CD8-positive, alpha-beta memory T cell (primary cell): ENCODE measurements at places on chromosomes 13 and 19. TPM values are rescaled to one million over a fixed set of nuclear protein-coding genes. Genes with fewer than 3 reads are reported as not detected.

GRCh38 chr13:21427741-21428140 is 31.4 kb downstream of the ZDHHC20 start:
- no peaks in the 10 kb centered on the region for H3K36me3 ChIP-seq
- no peak for DNase-seq
- H3K27ac ChIP-seq, result no peak overlapping the region
- H3K27me3 ChIP-seq, result no peaks in the 10 kb centered on the region

DNA sequence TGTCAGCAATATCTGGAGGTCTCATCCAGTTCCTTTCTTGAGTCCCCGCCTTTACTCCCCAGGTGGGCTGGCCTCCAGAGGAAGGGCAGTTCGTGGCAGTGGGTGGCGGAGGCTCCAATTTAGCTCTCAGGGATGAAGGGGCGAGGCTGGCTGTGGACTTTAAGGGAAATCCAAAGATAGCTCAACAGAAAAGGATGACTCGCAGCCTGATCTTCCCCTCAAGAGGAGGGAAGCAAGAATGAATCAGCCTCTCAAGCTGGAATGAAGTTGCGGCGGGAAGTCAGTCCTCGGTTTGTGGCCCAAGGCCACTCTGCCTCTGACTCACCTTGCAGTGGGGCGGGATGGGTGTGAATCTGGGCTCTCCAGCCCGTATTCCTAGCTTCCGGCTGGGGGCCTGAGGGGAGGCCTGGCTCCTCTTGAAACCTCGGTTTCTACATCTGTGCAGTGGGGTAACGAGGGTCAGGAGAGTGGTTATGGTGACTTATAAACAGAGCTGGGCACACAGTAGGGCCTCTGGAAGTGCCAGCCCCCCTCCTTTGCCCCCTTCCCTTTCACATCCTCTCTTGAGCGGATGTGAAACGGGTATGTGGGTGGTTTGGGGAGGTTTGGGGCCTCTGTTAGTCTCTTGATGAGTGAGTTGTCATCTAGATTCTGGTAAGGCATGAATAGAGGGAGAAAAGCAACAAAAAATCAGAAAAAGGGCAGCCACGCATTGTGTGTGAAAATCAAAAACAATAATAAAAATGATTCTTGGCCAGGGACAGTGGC is 10.5 kb upstream of the SMG9 start:
- H3K27me3 ChIP-seq, result no peaks in the 10 kb centered on the region
- DNase-seq, result peak; percentile 59
- peak overlapping the region; percentile 27 for H3K4me3 ChIP-seq
- H3K27ac ChIP-seq, result peak overlapping the region; percentile 57

ZNF493 gene
- total RNA-seq, result 13.3 TPM

GRCh38 chr19:35155441-35155840 is 906 bp downstream of the FXYD5 start:
- H3K27me3 ChIP-seq, result no peaks in the 10 kb centered on the region
- peaks cover 30% of the 10 kb centered on the region for H3K36me3 ChIP-seq
- no peak for DNase-seq
- H3K27ac ChIP-seq, result peak overlapping the region; percentile 91

STOML3 gene
- not detected for total RNA-seq

DNA sequence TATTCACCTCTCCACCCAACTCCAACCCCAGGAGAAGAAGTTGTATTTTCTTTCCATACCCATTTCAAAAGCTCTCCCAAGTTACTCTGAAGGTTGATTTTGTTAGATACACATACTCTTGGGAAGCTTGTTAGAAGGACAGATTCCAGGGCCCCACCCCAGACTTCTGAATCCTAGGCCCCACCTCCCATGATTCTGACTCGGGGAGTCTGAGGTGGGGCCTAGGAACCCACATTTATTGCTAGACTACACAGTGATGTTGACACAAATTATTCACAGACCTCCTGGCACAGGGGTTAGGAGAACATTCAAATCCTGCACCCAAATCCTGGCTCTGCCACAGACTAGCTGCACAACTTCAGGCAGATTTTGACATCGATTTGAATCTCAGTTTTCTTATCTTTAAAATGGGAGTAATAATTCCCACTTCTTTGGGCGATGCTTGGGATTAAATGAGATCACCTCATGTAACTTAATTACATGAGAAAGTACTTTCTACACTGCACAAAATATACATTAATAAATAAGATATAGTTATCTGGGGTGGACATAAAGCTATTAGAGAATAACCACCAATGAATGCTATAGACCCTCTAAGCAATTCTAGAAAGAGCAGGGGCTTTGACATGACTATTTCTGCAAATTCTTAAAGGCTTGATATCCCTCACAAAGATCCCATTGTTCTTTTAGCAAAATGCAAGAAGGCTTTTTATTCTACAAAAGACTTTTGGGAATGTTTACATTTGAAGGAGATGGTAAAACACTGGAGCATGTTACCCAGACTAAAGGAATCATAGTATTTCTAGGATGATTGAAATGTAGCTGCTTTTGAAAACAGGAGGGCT is 18.0 kb downstream of the MBNL2 start:
- H3K4me3 ChIP-seq, result no peak overlapping the region
- no peaks in the 10 kb centered on the region for H3K27me3 ChIP-seq
- no peak overlapping the region for H3K27ac ChIP-seq
- H3K36me3 ChIP-seq, result no peaks in the 10 kb centered on the region
- DNase-seq, result no peak
- H3K4me1 ChIP-seq, result peaks cover 33% of the 10 kb centered on the region

GRCh38 chr19:53868091-53868891 is 608 bp downstream of the MYADM start:
- peaks cover 32% of the 10 kb centered on the region for H3K4me1 ChIP-seq
- peak overlapping the region; percentile 94 for H3K4me3 ChIP-seq
- H3K27me3 ChIP-seq, result no peaks in the 10 kb centered on the region
- DNase-seq, result peak; percentile 76

GRCh38 chr13:98536729-98537128 is 40.2 kb downstream of the STK24 start:
- no peak for DNase-seq
- no peaks in the 10 kb centered on the region for H3K27me3 ChIP-seq
- no peak overlapping the region for H3K4me3 ChIP-seq
- peaks cover 89% of the 10 kb centered on the region for H3K4me1 ChIP-seq

DNA sequence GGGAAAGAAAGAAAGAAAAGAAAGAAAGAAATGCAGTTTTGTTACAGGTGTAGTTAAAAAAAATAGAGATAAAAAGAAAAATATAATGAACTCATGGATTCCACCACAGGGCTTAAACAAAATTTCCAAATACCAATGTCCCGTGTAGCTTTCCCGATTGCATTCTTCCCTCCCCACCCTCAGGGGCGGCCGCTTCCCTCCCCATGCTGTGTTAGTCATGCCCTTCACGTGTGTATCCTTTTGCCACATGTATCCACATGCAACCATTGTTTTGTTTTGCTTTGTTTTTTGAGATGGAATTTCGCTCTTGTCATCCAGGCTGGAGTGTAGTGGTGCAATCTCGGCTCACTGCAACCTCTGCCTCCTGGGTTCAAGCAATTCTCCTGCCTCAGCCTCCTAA is 3.6 kb upstream of the KMT5C start:
- no peak overlapping the region for H3K27ac ChIP-seq
- no peaks in the 10 kb centered on the region for H3K27me3 ChIP-seq
- DNase-seq, result no peak
- no peak overlapping the region for H3K4me3 ChIP-seq
- peaks cover 18% of the 10 kb centered on the region for H3K4me1 ChIP-seq

DNA sequence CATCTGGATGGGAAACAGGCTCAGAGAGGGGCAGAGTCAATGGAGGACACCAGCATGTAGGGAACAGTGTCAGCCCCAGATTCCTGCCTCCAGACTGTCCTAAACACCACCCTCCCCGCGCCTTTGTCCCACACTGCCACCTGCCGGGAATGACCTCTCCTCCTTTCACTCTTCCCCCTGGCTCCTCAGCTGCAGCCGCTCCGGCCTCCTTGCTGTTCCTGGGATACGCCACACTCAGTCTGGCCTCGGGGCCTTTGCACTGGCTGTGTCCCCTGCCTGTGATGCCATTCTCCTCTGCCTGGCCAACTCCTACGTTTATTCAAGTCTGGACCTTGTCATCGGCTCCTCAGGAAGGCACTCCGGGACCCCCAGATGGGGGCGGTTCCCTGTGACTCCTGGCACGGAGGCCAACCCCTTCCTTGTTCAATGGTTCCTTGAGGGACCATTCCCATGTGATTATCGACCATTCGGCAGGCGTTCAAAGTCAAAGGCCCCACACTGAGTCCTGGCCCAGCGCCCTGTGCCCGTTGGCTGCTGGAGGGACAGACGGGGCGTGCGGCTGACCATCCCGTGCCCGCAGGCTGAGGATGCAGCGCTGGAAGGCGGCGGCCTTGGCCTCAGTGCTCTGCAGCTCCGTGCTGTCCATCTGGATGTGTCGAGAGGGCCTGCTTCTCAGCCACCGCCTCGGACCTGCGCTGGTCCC is 15.8 kb downstream of the FUT6 start:
- no peaks in the 10 kb centered on the region for H3K36me3 ChIP-seq
- no peak overlapping the region for H3K4me3 ChIP-seq
- DNase-seq, result no peak
- H3K27ac ChIP-seq, result no peak overlapping the region
- H3K4me1 ChIP-seq, result peaks cover 15% of the 10 kb centered on the region

- no peaks in the 10 kb centered on the region for H3K4me1 ChIP-seq
- H3K36me3 ChIP-seq, result no peaks in the 10 kb centered on the region
- H3K27ac ChIP-seq, result no peak overlapping the region
- H3K4me3 ChIP-seq, result no peak overlapping the region
- H3K27me3 ChIP-seq, result no peaks in the 10 kb centered on the region
These were observed 110.5 kb downstream of the ENOX1 start for GRCh38 chr13:43676320-43676719.

DNA sequence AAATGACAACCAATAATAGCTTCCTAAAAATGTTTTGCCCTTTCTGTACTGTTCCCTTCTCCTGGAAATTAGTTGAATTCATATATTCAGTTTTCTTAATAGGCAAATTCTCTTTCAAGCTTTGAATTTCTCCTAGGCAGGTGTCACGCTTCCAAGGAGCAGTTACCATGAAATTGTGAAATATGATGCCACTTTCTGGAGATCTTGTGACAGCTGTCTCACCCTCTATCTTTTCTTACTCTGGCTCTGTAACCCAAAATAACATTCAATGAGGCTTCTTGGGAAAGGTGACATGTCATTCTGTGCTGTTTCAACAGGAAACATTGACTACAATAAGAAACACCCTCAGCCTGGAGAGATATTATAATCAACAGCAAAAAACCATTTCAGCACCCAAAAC is 80.3 kb upstream of the MRI1 start:
- H3K4me1 ChIP-seq, result no peaks in the 10 kb centered on the region
- no peak overlapping the region for H3K27ac ChIP-seq
- H3K4me3 ChIP-seq, result no peak overlapping the region
- H3K36me3 ChIP-seq, result no peaks in the 10 kb centered on the region
- DNase-seq, result no peak
- no peaks in the 10 kb centered on the region for H3K27me3 ChIP-seq

URAD gene
- not detected for total RNA-seq

DNA sequence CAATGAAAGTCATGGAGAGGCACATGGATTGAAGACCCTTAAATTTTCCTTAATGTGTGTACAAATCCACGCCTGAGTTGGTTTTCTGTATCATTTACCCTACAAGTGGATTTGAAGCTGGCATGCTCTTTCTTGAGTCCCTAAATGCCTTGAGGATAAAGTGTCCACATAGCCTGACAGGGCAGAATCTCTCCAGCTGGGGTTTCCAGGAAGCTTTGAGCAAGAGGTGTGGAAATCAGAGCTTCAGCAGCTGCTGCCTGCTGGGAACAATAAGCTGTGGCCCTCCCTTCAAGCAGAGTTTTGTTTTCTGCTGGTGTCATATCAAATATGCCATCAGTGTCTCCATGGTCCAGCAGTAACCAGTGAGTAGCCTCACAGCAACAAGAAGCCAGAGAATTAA is 120.3 kb upstream of the SERTM1 start:
- no peak overlapping the region for H3K4me3 ChIP-seq
- no peaks in the 10 kb centered on the region for H3K36me3 ChIP-seq
- H3K4me1 ChIP-seq, result no peaks in the 10 kb centered on the region
- H3K27me3 ChIP-seq, result no peaks in the 10 kb centered on the region

LILRB4 gene
- total RNA-seq, result 0.44 TPM

ZNF665 gene
- total RNA-seq, result 5.6 TPM

- H3K4me3 ChIP-seq, result no peak overlapping the region
- H3K4me1 ChIP-seq, result no peaks in the 10 kb centered on the region
- H3K27me3 ChIP-seq, result no peaks in the 10 kb centered on the region
- peaks cover 12% of the 10 kb centered on the region for H3K36me3 ChIP-seq
These were observed 27.2 kb downstream of the DOT1L start for GRCh38 chr19:2190848-2191455.

DNA sequence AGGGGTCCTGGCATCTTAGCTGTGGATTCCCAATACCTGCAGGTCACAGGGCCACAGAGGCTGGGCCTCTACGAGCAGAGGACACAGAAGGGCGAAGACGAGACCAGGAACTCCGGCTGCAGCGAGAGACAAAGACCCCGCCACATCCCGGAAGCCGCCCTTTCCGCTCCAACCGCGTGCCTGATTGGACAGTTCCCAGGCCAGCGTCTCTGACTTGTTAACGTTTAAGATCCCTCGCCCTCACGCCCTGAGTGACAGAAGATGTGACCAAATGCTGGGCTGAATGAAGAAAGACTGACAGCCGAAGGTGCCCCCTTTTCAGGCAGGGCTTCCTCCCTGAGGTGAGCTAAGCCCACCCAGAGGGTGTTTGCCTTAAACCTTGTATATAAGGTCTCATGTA is at the start of gene ZNF98:
Gene ZNF98, minus strand, starts transcription at position 136 of the 400 bp plus-strand sequence. Its CDS starts 122 bp downstream, at position 14.
- H3K4me1 ChIP-seq, result no peaks in the 10 kb centered on the region
- H3K36me3 ChIP-seq, result no peaks in the 10 kb centered on the region
- no peak within 1 kb of the TSS for H3K27ac ChIP-seq
- no peaks in the 10 kb centered on the region for H3K27me3 ChIP-seq
- no peak for DNase-seq
- no peak within 1 kb of the TSS for H3K4me3 ChIP-seq

ZNF20 gene
- total RNA-seq, result 3.7 TPM

GRCh38 chr19:43847246-43847645 is 20.1 kb downstream of the ZNF283 start:
- no peaks in the 10 kb centered on the region for H3K4me1 ChIP-seq
- no peaks in the 10 kb centered on the region for H3K27me3 ChIP-seq
- no peak for DNase-seq
- H3K4me3 ChIP-seq, result no peak overlapping the region
